Mesenteric fat pad (tissue), 1 donor: ENCODE measurements at places on chromosomes 3 and 15. TPM values are rescaled to one million over a fixed set of nuclear protein-coding genes. Genes with fewer than 3 reads are reported as not detected.

- DNase-seq, result no peak
These were observed 222.1 kb upstream of the LMCD1 start for GRCh38 chr3:8279476-8279875.

The ACP3 gene
- 2.5 TPM for total RNA-seq

DNA sequence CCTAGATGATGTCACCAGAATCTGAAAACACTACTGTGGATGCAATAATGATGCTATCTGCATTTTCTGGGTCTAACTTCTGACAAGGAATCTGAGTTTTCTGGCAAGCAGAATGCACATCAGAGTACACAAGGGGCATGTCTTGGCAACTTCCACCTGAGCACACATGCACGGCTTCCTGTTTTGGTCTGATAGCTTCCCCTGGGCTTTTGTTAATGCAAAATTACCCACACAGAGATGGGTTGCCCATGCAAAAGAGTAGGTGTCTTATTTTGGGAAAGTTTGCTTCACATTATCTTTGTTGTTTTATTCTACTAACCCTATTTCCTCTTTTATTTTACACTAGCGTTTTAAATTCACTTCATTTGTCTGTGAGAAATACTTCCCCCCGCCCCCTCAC is 74.2 kb upstream of the SATB1 start:
- no peak for DNase-seq

DNA sequence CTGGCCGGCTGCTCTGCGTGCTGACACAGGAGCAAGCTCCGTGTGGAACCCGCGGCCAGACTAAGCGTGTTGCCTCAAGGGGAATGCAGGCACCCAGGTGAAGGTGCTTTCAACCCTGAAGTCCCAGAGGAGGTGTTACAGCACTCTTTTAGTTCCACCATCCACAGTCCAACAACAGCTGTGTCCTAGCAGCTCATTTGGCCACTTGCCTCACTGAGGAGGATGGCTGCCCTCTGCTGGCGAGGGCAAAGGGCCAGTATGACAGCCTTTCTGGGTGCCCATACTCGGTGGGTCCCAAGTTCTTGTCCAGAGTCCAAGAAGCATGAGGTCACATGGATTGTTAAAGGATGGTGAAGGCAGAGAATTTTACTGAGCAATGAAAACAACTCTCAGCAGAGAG is 87.8 kb downstream of the C3orf85 start:
- DNase-seq, result no peak

DNA sequence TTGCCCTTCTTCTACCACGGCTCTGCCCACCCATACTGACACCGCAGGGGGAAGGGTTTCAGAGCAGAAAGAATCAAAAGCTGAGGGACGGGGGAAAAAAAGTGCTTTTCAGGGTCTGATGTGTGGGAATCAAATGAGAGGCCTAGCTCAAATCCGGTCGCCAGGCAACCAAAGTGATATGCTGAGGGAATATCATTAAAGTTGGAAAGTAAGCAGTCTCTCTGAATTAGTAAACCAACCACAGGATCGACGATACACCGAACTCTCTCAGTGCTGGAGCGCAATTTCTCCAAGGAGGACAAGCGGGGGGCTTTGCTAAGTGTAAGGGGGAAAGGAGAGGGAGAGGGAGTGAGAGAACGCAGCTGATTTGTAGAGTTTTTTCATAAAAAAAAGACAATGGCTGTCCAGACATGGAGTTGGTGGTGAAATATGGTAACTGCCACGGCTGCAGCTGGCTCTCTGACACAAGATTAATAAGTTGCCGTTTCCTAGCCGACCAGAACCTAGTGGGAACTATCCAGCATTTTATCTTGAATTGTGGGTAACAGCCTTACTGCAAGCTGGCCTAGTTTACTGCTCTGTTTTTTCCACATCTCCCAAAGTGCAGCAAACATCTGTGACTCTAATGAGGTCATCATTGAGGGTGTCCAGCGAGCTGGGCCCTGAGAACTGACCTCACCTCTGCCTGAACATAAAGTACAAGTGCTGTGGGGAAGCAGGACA is 530.2 kb downstream of the SOX2 start:
- no peak for DNase-seq

DNA sequence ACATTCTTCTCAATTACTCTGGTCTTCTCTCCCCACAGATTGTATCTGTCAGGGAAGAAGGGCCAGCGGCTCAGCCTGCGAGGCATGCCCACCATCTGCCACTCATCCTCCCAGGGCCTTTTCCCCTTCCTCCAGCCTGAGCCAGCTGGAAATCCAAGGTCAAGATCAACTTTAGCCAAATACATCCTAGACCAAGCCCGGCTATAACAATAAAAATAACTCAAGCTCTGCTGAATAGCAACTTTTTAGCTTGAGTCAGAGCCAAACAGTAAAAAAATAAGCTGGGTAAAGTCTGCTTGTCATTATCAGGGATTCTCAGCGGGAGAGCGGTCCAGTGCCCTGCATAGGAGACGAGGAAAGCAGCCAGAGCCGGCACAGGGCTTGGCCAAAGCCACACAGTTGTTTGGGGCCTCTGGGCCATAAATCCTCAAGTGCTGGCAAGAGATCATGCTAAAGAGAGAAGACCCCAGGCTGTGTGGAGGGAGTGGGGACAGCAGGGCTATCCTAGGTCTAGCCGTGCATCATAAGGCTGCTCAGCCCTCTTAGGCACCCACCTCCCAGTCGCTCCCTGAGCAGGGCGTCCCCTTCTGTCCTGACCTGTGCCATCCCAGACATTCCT is 76.2 kb upstream of the HERC1 start:
- no peak for DNase-seq

GRCh38 chr3:72311425-72311824 is 526.5 kb upstream of the PROK2 start:
- no peak for DNase-seq
